ENCODE measurements at places on chromosomes 2 and 18.

DNA sequence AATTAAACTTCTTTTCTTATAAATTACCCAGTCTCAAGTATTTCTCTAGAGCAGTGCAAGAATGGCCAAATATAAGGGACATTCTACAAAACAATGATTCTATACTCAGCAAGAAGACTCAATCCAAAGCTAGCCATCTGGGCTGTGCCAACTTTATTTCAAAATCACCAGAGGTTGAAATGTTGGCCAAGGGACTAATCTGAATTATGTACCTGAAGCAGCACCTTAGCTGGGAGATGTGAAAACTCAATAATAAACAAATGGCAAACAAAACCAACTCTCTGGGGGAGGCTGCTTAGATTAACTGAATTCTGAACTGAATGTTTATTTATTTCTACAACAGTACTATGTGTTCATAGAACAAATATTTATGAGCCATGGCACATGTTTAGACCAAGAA lies 251.3 kb downstream of the RDH14 start:
- no peak for DNase-seq

DNA sequence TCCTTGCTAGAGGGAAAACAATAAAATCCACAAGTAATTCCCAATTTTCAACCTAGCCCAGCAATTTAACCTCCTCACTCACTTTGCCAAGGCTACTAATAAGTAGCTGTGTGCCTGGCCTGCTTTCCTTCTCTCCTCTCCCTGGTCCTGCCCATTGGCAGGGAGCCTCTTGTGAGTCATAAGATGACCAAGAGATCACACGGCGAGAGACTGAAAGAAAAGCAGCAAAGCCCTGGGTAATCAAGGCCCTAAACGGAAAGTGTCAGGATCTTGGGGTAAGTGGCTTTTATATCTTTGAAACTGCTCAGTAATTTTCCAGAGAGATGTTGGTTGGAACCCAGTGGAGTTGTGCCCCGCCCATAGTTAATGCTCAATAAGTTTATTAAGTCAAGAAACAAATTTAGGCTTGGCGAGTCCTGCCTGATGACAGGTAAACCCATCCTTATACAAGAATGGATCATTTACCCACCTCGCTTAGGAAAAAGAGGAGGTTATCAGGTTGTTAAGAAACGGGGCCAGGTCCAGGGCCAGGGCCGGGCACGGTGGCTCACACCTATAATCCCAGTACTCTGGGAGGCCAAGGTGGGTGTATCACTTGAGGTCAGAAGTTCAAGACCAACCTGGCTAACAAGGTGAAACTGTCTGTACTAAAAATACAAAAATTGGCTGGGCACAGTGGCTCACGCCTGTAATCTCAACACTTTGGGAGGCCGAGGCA lies 10.0 kb upstream of the ADAM17 start:
- DNase-seq, result peak; percentile 84

- DNase-seq, result no peak
Measured at GRCh38 chr2:29475499-29475898, 360.3 kb downstream of the CLIP4 start.

GRCh38 chr2:15765686-15766302 lies 174.1 kb downstream of the DDX1 start:
- DNase-seq, result peak; percentile 49

- peak; percentile 63 for DNase-seq
Measured at GRCh38 chr2:174325373-174326160, 9.2 kb upstream of the SP9 start.

DNA sequence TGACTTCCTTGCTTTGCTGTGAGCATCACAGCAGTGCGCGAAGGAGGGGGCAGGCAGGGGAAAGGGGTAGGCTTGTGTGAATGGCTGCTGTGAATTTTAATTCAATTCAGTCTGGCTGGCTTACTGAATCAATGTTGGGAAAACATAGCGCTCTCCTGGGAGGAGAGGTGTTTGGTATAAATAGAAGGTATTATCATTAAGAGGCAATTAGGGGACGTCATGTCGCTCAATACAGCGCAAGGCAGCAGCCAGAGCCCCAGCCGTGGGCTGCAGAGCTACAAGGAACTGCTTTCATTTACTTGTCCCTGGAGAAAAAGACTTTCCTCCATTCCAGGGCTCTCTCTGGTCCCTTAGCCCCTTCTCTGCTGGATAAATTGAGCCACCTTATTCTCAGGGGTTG lies 181.4 kb upstream of the MSH6 start:
- no peak for DNase-seq

- DNase-seq, result no peak
Measured at GRCh38 chr18:63467699-63468098, 9.1 kb upstream of the SERPINB5 start.

- no peak for DNase-seq
Measured at GRCh38 chr2:215415820-215416577, 19.9 kb downstream of the FN1 start.

DNA sequence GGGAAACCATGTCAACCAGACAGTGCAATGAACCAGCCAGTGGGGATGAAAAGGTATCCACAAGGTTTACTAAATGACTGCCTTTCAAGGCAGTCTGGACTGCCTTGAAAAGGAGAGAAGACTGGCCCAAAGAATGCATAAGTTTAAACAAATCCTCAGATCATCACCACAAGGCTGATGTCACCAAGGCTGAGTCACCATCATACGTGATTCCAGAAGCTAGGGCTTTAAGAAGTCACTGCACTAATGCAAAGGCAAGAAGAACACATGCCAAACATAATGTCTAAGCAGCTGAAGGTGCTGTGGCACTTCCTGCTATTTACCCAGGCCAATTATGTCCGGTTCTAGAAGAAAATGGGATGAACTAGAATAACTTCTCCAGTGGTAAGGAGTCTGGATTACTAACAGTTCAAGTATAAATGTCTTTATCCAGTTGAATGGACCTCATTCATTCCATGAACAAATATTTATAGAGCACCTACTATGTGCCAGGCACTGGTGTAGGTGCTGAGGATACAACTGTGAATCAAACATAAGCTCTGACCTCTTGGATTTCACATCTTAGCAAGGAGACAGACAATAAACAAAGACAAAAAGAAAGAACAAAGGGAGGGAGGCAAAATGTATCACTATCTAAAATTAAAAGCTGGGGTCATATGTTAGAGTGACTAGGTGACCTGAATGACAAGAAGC lies 37.6 kb upstream of the ONECUT2 start:
- DNase-seq, result peak; percentile 82

DNA sequence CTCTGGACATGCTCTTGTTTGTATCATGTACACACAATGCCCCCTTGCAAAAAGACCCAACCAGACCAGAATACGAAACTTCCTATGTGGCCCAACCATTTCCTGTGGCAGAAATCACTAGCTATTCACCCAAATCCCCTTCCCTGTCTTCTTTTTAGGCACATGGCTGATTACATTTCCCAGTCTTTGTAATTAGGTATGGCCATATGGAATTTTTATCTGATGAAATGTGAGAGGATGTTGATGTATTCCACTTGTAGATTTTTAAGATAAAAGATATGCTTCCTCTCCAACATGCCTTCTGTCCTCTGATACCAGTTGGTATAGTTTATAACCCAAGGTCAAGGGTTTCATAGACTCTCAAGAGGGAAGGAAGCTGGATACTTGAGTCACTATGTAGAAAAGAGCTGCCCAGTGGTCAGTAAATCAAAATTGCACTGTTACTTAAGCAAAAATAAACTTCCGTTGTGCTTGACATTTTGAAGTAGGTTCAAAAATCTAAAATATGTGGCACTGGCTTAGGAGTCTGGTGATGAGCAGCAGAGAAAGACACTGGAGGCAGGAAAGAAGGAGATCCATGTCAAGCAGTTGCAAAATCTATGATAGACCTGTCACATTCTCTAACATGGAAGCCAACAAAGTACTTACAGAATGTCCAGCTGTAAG lies 297.4 kb downstream of the SMAD2 start:
- no peak for DNase-seq

DNA sequence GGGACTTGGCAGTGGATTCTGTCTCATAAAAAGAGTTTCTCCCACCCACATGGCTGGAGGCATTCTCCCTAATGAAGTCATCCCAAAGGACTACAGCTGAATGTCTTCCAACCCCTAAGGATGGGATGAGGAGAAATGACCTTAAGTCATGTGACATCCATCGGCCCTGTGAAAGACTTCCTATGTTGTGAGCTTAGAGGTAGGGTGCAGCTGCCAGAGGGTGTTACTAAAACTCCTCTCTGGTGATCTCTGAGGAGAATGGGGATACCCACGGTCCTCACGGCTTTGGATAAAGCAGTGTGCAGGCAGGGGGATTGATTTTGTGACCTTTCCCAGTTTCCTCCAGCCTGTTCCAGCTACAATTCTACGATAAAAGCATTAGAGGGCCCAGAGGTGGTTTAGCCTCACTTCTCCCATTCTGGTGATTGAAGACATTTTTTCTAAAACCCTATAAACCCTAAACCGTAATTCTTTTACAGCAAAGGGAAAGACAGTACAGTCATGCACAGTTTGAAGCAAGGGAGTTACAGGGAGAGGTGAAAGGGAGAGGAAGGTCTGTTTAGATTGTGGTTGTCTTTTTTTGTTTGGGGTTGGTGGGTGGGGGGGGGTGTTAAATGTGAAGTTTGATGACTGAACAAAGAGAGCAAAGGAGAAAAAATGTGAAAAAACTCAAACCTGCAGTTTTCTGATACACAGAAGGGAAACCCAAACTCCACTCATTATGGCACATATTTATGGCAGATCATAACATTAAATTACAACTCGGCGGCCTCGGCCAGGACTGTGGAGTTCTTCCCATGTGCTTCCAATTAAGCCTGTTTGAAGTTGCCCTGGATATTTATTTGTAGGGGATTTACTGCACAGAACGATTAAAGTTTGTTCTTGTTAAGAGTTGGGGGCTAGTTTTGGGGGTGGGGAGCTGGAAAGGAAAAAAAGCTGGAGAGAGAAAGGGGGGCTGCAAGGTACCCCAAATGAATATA lies 26.6 kb upstream of the SLC14A2 start:
- no peak for DNase-seq

DNA sequence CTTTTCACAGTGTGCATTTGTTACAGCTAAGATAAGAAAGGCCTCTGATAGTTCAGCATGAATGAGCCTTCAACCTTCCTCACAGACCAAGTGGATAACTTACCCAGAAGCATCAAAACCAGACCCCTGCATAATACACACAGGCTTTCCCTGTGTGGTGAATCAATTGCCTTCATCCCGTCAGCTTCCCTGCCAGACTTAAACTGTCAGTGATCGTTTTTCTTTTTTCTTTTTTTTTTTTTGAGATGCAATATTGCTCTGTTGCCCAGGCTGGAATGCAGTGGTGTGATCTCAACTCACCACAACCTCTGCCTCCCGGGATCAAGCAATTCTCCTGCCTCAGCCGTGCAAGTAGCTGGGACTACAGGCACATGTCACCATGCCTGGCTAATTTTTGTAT lies 20.5 kb upstream of the SLC35F5 start:
- no peak for DNase-seq

DNA sequence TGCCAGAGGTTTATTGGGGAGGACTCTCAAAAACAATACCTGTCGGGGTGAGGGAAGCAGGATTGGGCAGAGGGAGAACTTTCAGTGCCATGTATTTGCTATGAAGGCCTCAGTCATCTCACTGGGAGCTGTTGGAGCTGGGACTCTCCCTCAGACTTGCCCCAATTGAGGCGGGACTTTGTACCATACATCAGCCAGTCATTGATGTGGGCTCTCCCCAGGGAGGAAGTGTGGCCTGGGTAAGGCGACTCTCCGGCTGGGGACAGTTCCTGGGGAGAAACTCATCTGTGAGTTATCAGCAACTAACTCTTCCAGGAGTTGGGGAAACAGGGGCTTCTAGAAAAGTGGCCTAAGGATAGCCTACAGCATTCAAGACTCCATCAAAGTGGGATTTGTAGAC lies 66.5 kb downstream of the FTCDNL1 start:
- DNase-seq, result no peak
